ENCODE measurements at places on chromosomes 5 and 9.

- DNase-seq, result no peak
Measured at GRCh38 chr5:1561402-1561929, 37.7 kb upstream of the LPCAT1 start.

DNA sequence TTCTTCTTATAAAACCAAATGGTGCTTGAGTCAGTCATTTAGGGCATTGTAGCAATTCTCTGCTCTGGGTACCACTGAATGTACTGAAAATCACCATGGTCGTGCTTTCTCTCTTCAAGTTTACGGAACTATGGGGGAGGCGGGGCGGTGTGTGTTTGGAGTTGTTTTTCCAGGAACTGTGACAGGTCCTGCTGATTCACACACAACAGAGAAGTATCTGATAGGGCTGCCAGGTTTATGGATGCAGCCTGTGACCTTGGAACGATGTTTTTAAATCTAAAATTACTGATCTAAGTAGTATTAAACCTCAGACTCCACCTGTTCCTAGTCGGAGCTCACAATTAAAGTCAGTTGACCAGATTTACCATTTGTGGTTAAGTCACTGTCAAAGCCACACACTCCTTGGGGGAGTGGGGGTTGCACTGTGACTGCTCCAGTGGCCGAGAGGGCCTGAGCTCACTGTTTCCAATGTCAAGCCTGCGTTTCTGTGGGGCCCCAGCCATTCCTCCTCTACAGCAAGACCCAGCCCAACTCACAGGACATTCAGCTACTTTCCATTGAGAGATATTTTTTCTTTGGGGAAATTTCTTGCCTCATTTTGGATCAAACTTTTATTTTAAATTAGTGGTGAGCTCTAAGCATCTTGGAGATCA lies 44.4 kb downstream of the GADD45G start:
- no peak for DNase-seq

DNA sequence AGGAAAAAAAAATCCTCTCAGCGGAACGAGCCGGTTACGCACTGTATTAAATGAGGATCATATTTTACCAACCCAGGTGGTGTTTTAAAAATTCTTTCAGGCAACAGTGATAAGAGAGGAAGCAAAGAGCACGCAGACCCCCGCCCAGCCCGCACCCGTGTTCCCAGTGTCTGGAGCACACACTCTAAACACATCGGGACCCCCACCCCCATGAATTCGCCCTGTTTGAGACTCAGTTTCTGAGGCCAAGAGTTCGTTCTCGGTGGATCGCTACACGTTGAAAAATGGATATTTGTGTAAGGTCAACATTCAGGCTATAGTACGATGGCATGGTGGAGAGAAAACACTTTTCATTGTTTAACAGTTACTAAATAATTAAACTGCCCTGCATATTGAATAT lies 196.3 kb downstream of the MEF2C start:
- no peak for DNase-seq

DNA sequence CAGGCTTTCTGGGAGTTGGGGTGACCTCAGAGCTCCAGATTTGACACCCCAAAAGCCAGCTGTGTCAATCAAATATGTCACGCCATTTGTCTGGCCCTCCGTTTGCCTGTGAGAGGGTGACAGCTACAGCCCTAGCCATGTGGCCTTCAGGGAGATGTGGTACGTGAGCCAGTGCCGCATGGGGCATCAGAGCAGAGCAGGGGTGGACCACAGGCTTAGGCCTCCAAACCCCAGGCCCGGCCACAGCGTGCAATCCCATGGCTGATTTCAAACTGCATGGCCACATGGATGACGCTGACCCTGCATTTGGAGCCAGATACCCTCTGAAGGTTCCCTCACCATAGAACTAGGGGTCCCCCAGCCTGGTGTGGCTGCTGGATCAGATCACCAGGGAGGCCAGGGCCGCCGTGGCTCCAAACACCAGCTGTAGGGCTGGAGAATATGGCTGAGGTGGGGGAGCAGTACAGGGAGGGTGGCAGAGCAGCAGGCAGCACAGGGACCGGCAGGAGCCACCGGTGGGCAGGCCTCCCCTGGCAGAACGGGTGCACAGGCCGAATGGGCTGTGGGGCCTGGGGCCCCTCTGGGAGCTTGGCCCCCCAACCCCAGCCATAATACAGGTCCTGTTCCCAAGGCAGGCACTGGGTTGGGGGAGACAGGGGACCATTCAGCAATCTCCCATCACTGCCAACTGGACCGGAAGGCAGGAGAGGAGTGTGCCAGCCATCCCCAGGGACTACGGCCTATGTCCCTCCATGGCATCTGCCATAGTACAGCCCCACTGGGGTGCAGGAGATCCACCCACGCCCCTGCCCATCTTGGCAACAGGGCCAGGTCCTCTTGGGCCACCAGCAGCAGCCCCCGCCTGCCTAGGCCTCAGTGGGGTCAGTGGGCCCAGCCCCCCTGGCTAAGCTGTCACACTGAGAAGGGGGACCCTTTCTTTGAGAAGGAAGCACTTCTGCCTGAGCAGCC lies 1.5 kb downstream of the SAPCD2 start:
- no peak for DNase-seq

GRCh38 chr5:138661291-138661960 lies 86.2 kb upstream of the HSPA9 start:
- no peak for DNase-seq

- DNase-seq, result no peak
Measured at GRCh38 chr5:115136294-115136693, 33.4 kb downstream of the TRIM36 start.

- DNase-seq, result no peak
Measured at GRCh38 chr5:54212331-54212730, 98.0 kb downstream of the ARL15 start.

GRCh38 chr5:78638423-78638822 lies 10.1 kb downstream of the LHFPL2 start:
- DNase-seq, result peak; percentile 99

GRCh38 chr9:115398313-115398650 lies 280.3 kb upstream of the TNC start:
- DNase-seq, result no peak

DNA sequence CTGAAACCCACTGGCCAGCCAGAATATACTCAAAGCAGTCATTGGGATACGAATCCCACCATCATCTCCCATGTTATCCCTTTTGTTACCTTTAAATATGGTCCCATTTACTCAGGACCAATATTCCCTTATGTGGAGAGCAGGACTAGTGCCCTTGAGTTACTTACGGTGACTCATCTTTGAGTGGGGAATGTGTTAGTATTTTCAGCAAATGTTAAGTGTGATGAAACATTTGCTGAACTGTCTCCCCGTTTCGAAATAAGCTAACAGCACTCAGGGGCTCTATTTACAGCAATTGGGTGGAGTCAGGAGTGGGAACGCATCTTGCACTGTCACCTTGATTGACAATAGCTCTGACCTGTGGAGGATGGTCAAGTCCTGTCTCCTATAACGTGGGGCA lies 67.4 kb downstream of the CTSL start:
- DNase-seq, result peak; percentile 83

DNA sequence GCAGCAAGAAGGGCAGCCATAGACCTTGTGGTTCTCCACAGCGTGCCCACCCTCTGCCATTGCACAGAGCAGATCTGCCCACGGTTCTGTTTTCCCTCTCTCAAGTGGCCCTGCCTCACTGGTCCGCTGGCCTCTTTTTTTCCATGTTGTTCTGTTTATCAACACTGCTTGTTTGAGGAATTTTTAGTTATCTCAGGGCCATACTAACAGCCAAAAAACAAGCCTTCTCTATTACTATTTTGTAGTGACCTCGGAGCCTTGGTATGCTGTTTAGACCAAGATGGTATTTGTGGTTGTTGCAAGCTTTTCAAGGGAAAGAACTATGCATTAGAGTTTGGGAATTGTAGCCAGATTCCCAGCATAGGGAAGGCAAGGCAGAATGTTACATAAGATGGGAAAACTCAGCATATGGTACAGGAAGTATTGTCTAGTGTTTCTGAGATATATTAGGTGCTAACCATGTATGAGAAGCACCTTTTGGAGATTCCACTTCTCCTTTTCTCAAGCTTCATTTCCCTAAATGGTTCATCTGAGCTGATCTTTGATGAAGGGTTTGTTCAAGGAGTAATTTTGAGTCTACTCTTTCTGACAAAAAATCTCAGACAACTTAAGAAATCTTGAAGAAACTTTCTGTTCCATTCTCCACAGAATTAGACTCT lies 54.3 kb downstream of the NUP214 start:
- peak; percentile 83 for DNase-seq

GRCh38 chr9:128685636-128686489 lies 3.2 kb upstream of the SET start:
- DNase-seq, result no peak

DNA sequence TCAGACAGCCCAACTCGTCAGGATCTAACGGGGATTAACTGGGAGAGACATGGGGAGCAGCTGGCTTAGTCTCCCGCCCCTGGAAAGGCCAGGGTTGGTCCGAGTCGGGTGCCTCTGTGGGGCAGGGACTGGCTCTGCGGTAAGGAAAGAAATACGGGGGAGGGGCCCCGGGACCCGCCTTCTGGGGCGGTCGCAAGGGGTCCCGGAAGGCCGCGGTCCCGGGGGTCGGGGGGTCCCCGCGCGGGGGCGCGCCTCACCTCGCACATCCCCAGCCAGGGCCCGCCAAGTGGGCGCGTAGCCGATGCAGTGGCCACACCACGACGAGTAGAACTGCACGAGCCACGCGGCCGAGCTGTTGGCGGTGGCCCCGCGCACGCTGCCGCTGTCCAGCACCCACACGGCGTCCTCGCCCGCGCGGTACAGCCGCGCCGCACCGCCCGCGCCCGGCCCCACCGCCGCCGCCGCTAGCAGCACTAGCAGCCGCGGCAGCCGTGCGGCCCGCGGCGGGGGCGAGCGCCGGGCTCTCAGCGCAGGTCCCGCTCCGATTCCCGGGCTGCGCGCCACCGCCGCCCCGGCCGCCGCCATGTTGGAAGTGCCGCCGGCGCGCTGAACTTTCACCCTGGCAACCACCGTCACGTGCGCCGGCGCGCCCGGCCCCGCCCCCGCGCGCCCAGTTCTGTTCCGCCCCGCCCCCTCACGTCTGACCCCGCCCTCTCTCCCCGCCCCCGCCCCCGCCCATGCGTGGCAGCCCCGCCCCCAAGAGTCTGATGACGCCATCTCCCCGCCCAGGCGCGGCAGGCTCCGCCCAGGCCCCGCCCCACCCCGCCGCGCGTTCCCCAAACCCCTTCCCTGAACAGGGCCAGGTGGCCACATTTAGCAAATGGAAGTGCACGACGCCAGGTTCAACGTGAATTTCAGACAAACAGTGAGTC lies at the start of gene QSOX2:
TSS of gene QSOX2 (minus strand) at position 594 of the 932 bp plus-strand sequence. CDS start at position 585, 9 bp downstream.
- DNase-seq, result peak; percentile 92

- DNase-seq, result no peak
Measured at GRCh38 chr5:83426855-83427254, 44.7 kb upstream of the VCAN start.

DNA sequence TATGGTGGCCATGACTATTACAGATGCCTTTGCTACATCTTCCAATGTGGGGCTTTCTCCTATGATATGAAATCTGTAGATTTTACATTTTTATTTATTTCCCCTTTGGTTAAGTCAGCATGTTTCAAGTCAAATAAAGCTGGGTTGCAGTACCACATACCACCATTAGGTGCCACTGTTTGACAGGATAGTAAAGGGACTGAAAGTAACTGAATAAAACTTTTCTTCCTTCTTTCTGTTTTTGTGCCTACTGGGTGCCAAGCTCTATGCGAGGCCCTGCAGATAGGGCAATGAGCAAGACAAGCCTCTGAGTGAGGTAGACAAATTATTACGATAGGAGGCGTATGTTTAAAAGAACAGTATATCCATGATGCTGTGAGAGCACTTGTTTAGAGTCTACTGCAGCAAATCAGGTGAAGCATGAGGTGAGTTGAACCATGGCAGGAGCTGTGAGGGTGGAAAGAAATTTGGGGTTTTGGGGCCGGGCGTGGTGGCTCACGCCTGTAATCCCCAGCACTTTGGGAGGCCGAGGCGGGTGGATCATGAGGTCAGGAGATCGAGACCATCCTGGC lies 64.8 kb downstream of the GDNF start:
- peak; percentile 74 for DNase-seq

GRCh38 chr5:120568711-120569110 lies 104.6 kb downstream of the PRR16 start:
- no peak for DNase-seq

DNA sequence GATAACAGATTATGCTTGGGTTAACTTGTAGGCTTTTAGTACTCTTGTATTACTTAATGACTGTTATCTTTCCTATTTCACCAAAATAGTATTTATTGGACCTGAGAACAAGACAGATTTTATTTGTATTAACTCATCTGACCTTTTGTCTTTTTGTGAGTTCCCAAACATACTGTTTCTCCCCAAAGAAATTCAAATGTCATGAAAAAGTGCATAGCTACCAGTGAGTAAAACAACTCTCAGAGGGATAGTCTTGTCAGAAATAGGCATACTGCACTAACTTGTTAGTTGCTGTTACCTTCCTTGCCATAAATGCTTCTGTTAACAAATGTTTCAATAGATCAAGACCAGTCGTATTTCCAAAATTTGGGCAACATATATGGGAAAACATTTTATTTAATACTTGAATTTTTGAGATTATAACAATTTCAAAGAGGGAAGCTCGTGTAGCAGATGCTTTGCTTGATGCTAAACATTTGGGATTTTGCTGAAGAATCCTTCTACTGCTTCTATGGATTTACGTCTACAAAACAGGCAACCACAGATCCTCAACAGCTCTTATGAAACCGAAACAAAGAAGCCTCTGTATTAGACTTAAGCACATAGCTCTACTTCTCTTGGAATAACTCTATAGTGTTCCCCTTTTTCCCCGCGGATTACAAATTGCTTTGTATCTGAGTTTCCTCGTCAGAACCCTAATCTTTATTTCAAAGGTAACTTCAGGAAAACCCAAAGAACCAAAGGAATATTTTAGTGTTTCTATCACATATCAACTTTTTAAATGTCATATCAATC lies 248.8 kb downstream of the MCTP1 start:
- no peak for DNase-seq

GRCh38 chr5:92899611-92900010 lies 681.4 kb downstream of the NR2F1-AS1 start:
- DNase-seq, result no peak

GRCh38 chr9:105291938-105292337 lies 47.5 kb downstream of the SLC44A1 start:
- DNase-seq, result no peak

GRCh38 chr5:7910738-7911428 lies 41.9 kb downstream of the MTRR start:
- DNase-seq, result no peak

DNA sequence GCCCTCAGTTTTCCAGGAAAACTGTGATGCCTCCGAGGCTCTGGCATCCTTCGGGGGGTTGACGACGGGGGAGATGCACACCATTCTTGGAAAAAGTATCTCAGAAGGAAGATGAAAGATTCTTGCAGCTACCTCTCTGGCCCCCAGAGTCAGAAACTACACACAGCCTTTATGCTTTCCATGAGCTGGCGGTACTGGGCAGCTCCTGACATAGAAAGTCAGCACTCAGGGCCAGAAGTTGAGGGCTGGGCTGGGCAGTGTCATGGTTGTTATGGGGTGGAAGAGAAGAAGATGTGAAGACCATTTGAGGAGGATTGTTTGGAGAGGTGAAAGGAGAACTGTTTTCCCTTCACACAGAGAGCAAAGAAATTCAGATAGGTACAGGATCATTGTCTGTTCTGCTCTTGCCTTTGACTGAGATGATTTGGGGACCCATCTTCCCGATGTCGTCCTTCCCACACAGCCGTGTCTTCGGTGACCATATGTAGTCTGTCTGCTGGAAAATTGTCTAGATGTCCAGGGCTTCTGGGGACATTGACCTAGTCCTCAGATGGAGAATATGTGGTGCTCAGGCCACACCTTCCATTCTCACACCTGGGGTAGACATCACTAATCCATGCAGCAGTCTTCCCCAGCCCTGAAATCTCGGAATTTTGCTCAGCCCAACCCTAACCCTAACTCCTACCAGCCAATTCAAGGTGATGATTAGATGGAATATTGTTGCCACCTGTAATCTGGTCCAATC lies 237.1 kb downstream of the CACNA1B start:
- no peak for DNase-seq

Data from foreskin fibroblast (primary cell).